NCI-H524 (cell line): ENCODE measurements at places on chromosomes 16 and 17.

DNA sequence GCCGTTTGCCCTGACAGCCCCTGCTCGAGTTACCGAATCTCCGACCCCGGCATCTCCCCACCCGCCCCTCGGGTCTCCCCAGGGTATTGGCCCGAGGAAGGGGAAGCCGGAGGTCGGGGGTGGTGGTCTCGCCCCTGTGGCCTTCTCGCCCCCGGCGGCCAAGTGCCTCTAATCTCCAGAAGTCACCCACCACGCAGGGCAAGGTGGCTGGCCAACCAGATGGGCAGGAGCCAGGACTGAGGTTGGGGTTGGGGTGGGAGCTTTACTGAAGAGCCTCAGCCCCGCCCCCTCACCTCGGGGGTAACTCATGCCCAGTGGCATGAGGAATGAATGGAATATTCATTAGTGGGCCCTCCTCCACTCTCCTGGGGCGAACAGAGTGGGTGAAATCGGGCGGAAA, 637 bp downstream of the DHRS11 start:
- DNase-seq, result no peak

- DNase-seq, result peak; percentile 66
These were observed 408.7 kb downstream of the SLC39A11 start for GRCh38 chr17:72683506-72684404.

- DNase-seq, result no peak
These were observed 9.7 kb upstream of the PIK3R5 start for GRCh38 chr17:8975091-8975725.

- DNase-seq, result no peak
These were observed 193.8 kb downstream of the SNX29 start for GRCh38 chr16:12170103-12171040.

DNA sequence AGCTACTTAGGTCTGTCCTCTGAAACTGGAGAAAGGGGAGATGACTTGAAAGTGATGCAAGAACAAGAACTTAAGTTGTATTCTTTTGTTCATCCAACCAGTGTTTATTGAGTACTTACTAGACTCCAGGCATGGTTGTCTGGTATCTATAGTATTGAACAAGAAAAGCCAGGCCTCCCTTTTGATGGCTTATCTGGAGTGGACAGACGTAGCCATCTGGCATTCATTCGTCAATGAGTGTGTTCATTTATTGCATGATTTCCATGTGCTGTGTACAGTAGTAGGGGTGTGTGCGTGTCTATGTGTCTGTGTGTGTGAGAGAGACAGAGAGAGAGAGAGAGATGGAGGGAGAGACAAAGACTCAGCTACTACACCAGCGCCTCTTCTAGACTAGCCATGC, 9.2 kb downstream of the ABAT start:
- no peak for DNase-seq

- no peak for DNase-seq
These were observed 19.0 kb upstream of the LHX1 start for GRCh38 chr17:36918211-36918691.

GRCh38 chr17:40500709-40501108, 714 bp downstream of the TNS4 start:
- DNase-seq, result no peak

- DNase-seq, result no peak
These were observed 30.8 kb downstream of the CYB5D2 start for GRCh38 chr17:4173781-4174180.

- DNase-seq, result no peak
These were observed 135.5 kb downstream of the IRF8 start for GRCh38 chr16:86034421-86034919.

GRCh38 chr16:79297805-79298204, 302.7 kb downstream of the MAF start:
- no peak for DNase-seq

GRCh38 chr17:50440172-50440837, 14.3 kb downstream of the ACSF2 start:
- DNase-seq, result no peak

GRCh38 chr17:35846055-35846809, 22.5 kb downstream of the HEATR9 start:
- DNase-seq, result no peak

DNA sequence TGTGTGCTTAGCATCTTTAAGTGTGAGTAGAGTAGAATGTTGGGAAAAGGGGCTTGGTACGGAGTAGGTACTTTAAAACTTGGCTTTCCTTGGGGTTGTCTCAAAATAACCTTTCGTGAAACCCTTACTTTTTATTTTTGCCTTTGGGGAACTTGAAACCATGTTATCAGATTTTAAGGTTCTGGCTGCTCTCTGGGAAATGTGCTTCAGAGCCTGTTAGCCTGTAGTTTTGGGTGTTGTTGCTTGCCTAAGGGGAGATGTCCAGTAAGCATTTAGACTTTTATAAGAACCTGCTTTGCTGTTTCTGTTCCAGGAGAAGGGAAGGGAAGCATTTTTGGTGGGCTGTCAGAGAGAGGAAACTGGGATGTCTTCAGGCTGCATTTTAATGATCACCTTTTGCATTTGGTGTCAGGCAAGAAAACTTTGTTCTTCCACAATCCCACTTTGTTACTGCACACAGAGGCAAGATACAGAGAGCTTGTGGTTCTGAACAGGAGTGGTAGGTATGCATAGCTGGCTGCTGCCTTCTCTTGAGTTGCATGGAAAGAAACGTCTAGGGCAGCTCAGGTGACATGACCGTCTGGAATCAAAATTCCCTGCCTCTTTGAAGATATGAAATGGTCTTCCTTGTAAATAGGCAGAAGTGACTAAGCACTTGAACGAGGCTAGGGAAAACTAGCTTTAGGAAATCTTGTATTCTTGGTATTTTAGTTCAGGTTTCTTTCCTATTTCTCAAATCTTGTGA, 1.7 kb downstream of the RABEP1 start:
- DNase-seq, result peak; percentile 5

- no peak for DNase-seq
These were observed 106.5 kb downstream of the ABCC6 start for GRCh38 chr16:16116841-16117240.
